ENCODE measurements at places on chromosomes 7 and 10.

GRCh38 chr7:157482025-157482424 lies 145.2 kb downstream of the DNAJB6 start:
- no peak for DNase-seq

GRCh38 chr10:279655-280054 lies 144.4 kb downstream of the ZMYND11 start:
- DNase-seq: no peak

DNA sequence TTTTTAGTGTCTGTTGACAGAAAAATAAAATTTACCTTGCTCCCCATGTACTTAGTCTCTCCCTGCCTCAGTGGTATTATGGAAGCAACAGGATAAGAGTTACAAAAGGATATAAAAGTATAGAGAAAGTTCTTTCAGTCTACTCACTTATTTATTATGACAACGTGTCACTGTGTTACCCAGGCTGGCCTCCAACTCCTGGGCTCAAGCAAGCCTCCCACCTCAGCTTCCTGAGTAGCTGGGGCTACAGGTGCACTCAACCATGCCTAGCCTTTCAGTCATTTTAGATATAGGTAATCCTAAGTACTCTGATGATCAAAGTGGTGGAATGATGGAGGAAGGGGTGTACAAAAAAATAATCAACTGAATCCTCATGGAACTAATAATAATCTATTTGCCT lies 215.2 kb upstream of the MKLN1 start:
- DNase-seq: no peak

GRCh38 chr10:8315619-8316021 lies 261.1 kb downstream of the GATA3 start:
- no peak for DNase-seq

DNA sequence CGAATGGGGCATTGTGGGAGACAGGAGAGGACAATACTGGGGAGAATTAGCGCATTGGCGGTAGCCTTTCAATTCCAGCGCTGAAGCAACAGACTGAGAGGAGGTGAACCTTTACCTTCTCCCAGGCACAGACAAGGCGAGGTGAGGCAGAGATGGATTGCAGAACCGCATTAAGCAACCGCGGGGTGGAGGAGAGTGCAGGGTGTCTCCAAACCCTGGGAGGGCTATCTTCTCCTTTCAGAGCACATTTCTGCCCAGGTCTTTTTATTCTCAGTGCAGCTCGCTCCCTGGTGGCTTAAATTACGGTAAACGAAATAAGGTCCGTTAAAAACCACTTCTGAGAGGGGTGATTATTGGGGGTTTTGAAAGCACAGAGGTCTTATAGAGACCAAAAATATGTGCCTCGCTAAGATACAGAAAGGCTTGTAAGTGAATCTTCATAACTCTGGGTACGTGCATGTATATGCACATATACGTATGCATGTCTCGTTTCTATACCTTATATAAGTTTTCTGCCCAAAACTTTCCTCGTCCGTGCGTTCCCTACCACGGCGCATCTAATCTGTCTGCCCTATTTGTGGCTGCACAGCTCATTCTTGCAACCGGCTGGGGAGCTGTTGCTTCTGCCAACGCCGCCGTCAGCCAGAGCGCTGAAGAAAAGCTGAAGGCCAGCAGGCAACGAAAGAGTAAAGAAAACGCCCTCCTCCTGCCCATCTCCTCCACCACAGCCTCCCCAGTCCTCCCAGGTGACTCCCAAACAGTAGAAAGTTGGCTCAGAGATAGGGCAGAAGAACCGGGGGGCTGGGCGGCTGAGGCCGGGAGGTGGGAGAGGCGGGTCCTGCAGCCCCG lies 895 bp upstream of the ZNF804B start:
- no peak for DNase-seq

All from iPS DF 19.7 (cell line).